ENCODE measurements at places on chromosomes 5 and 9.

DNA sequence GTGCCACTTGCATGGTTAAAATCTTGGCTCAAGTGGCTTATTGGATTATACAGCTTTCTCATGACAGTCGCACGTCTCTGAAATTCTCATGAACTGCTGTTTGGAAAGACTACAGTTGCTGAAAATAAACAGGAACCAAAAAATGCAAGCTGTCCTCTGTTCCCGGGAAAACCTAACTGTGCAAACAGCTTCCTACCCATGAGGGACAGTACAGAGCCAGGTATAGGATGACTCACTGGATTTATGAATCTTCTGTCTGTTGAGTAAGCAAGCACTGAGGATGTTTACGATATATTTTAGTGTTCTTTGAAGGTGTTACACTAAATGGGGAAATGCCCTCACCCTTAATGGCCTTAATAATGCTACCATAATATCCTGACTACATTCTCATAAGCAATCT lies 380.3 kb upstream of the TNC start:
- DNase-seq: no peak

DNA sequence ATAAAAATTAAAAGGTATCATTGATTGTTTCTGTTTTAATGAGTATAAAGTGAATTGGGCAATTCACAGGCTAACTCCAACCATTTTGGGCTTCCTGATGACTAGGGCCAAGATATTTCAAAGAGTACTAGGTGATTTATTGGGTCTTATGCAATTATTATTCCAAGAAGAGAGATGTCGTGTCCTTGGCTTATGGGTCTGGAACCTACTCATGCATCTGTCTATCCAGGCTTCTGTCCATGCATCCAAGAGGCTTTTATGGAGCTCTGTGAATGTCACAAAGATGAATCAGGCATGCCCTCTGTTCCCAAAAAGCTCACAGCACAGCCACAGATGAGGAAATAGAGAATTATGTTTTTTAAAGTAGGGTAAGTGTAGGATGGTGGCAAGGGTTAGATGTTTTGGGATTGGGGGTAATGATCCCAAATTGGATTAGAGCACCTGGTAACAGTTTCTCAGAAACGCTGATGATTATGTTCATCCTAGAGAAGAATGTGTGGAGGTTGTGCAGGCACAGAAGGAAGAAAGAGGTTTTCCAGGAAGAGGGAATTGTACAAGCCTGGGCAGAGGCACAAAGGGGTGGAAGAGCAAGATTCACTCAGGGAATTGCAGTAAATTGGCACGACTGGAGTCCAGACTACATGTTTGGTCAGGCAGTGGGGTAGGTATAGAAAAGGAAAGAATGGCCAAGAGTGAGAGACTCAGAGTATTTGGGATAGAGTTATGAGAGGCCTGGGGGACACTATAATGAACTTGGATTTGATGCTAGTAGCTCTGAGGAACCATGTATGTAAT lies 83.0 kb upstream of the TNC start:
- DNase-seq: peak; percentile 96

- peak; percentile 8 for DNase-seq
Observed at GRCh38 chr9:83473488-83473971, 64.7 kb downstream of the FRMD3 start.

GRCh38 chr9:121240472-121241135 lies 27.4 kb upstream of the GSN start:
- peak; percentile 85 for DNase-seq

DNA sequence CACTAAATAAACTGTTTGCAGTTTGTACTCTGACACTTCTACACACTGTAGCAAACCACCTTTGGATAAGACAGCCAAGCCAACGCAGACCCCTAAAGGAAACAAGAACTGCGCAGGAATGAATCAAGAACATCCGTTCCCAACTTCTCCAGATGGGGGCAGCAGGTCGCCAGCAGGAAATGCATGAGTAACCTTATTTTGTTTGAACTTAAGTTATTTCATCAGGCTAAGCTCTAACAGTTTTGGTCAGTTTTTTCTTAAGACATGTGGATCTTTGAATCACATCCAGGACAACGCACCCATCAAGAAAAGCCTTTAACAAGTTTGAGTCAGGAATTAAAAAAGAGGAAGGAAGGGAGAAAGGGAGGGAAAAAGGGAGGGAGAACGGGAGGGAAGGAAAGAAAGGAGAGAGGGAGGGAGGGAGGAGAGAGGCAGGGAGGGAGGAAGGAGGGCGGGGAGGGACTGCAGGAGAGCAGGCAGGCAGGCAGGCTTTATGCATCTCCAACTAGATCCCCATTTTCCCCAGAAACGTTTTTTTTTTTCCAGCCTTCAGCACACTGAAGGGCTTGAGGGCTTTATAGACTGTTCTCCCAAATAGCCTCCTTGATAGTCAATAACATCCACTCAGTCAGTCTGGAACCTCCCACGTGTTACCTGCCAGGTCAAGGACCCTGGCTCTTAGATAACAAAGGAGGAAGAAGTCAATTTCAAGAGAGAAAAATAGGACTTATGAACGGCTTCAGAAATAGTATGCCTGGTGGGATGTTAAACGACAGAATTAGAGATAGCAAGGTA lies 22.2 kb downstream of the BHMT start:
- peak; percentile 91 for DNase-seq

GRCh38 chr9:38059233-38059936 lies 9.6 kb downstream of the SHB start:
- DNase-seq: no peak

- no peak for DNase-seq
Observed at GRCh38 chr5:155293605-155294178, 280.1 kb downstream of the KIF4B start.

- DNase-seq: no peak
Observed at GRCh38 chr5:177372034-177372896, 12.0 kb upstream of the SLC34A1 start.

GRCh38 chr9:90568667-90569066 lies 74.0 kb downstream of the DIRAS2 start:
- DNase-seq: no peak

- DNase-seq: no peak
Observed at GRCh38 chr5:2891781-2892180, 140.3 kb upstream of the IRX2 start.

DNA sequence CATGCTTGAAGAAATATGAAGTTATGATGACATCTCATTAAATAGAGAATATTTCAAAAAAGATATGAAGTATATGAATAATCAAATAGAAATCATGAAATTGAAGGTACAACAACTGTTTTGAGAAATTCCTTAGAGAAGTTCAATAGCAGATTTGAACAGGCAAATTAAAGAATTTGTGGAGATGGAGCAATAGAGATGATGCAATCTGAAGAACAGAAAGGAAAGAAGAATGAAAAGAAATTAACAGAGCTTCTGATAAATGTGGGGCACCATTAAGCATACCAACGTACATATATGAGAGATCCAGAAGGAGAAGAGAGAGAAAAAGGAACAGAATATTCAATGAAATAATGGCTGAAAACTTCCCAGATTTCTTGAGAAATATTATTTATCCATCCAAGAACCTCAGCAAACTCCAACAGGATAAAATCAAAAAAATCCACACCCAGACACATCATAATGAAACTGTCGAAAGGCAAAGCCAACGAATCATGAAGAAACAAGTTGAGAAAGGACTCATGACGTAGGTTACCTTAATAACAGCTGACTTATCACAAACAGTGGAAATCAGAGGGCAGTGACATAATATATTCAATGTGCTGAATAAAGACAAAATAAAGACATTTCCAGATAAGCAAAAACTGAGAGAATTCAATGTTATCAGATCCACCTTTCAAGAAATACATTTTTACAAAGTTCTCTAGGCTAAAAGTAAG lies 297.2 kb upstream of the TARS1 start:
- DNase-seq: no peak

DNA sequence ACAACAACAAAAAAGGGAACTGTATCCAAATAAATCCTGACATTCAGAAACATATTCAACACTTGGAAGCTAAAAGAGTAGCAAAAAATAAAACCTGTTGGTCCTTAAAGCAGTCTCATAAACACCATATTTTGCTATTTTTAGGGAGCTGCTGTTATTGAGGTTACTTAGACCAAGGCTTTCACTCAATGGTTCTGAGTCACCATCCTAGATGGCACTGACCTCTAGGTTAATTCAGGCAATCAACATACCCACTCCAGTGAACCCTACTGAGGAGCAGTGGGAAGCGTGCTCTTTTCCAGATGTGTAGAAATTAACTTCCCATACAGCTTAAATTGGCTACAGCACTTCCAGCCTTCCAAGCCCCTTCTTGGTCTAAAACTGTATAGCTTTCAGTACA lies 5.2 kb downstream of the GNAQ start:
- no peak for DNase-seq

- no peak for DNase-seq
Observed at GRCh38 chr9:2210201-2210600, 195.1 kb downstream of the SMARCA2 start.

DNA sequence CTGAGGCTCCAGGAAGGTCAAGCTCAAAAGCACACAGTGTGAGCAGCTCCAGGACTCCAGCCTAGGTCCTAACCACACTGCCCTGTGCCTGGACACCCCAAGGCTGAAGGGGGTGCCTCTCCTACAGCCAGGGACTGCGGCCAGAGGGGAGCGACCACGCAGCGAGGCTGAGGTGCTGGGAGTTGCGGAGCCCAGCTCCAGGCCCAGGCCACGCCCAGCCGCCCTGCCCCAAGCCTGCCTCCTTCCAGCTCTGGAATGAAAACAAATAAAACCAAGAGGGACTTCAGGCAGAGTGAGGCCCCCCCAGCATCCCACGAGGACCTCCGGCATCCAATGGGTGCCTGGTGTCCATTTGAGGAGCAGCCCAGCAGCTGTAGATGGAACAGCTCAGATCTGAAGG lies 15.2 kb downstream of the VAV2 start:
- DNase-seq: no peak

DNA sequence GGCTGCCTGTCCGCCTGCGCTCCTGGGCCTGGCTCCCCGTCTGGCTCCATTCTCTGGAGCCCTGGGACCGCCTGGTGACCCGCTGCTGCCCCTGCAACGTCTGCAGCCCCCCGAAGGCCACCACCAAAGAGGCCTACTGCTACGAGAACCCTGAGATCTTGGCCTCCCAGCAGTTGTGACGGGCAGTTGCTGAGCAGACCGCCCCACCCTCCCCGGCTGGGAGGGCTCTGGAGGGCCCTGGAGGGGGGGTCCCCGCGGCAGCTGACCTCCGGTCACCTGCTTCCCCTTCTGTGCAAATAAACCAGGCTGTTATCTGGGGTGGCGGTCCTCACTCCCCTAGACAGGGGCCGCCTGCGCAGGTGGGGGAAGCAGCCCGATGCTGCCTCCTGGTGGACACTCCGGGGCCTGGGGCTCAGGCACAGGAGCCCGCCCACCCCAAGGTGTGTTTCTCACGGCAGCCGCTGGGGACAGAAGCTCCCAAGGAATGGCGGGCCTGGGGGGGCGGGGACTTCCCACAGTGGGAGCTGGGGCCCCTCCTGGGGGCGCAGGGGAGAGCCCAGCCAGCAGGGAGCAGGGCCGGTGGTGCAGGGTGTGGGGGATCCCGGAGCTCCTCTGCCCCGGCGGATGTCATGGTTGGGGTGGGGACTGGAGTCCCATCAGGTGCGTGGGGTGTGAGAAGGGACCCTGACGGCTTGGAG lies 4.7 kb upstream of the TUBB4B start:
- peak; percentile 62 for DNase-seq

- no peak for DNase-seq
Observed at GRCh38 chr9:7777771-7778170, 21.8 kb downstream of the DMAC1 start.

- no peak for DNase-seq
Observed at GRCh38 chr9:123657941-123658340, 272.0 kb downstream of the DENND1A start.

DNA sequence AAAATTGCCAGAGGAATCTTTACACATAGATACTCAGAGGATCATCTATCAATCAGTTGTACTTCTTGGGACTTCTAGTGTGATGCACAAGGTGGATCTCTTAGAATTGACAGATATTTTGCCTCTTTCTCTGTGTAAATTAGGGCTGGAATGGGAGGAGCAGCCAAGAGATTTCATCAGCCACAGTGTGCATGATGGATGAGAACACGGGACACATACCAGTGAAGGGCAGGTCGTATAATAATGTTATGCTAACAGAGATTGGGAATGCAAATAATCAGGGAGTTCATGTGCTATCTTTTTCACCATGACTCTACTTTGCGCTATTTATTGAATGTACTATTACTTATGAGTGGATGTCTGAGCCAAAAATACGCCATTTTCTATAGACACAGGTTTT lies 43.3 kb upstream of the ISOC1 start:
- DNase-seq: no peak

DNA sequence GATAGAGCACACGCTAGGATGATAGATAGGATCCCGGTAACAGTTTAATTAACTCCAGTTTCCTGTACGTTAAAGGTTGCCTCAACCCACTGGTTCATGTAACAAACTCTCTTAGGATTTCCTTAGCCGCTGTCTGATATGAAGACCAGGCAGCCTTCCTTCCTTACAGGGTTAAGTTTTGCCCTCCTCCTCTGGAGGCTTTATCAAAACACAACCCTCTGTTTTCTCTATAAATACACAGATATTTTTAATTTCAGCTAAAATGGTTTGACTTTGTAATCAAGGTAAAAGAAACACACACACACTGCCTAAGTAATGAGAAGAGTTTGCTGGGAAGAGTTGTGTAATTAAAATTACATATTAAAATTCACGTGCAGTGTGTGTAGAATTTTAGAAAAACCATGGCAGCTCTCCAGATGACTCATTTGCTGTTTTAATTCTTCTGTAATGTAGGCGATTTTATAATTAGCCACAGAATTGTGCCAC lies 369.8 kb downstream of the CSNK1G3 start:
- peak; percentile 54 for DNase-seq

DNA sequence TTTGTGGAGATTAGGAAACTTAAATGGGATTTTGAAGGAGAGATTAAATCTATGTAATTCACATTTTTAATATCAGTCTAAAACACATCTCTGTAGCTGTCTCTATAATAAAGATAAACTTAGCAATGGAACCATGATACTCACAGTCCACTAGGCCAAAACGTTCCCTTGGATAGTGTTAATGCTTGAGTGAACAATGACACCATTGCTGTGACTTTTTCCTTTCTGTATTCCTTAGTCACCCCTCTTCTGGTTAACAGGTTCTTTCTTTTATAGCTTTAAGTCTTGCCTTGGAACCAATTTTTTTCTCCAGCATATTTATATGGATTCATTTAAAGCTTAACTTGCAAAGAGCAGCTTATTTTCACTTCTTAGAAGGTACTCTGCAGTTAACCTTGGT lies 63.3 kb downstream of the INSL6 start:
- DNase-seq: no peak

DNA sequence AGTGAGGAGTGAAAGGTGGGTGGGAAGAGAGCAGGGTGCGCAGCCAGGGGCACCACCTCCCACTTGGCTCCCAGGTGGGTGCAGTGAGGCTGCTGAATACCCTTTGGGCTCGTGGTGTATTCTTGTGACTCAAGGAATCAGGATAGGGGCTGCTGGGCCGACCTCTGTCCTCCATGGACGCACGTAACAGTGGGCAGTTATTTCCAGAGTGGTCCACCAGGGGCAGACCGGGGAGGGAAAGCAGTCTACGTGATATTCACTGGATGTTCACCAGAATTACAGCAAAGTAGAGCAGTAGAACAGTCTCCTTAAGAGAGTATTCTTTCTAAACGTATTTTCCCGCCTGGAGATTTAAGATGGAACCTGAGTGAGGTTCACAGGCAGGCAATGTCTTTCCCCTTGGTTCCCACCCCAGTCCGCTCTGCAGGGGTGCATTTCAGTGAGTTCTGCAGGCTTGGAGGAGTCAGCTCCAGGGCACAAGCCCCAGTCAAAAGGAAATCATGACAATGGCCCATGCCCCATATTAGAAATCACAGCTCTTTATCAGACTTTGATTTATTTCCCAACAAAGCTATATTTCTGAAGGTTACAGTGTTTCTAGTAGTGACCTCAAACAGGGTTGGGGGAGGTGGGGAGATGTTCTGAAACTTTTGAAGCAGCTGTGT lies 88.7 kb downstream of the SYK start:
- no peak for DNase-seq

- DNase-seq: peak; percentile 47
Observed at GRCh38 chr9:124242331-124243194, 15.2 kb upstream of the NEK6 start.
